ENCODE measurements at places on chromosomes 1 and 21.

GRCh38 chr1:67948151-67949080, 102.0 kb downstream of the DIRAS3 start:
- no peak for DNase-seq

GRCh38 chr1:31750858-31751510, 13.2 kb downstream of the ADGRB2 start:
- no peak for DNase-seq

DNA sequence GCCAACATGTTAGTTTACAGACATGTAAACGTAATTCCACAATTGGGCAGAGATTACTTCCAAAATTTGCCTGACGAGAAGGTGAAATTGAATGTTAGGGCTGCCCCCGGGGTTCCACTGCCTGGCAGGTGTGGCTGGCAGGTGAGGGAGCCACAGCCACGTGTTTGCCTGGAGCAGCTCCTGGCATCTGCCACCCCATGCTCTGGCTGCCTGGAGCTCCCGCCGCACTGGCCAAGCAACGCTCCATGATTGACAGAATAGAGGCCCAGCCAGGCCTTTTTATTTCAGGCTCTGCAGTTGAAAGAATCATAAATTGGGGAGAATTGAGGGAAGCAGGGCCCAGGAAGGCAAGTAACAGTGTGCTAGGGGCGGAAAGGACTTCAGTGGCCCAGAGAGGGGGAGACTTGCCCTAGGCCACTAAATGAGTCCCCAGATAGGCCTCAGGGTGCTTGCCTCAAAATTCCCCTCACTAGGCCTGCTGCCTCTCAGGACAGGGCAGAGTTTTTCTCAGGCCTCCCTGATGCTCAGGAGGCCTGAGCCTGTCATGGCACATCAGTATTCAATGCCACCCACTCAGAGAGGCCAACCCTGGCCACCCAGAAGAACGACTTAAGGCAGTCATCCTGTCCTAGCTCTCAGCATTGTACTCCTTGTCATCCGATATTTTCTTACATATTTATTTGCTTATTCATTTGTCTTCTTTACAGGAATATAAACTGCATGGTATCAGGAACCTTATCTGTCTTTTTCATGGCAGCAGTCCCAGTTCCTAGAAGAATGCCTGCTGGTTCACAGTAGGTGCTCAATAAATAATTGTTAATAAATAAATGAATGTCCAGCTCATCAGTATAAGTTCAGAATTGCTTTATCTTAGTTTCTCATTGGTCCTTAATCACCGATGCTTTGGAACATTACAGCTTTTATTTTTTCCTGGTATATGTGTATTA, 16.6 kb upstream of the S1PR1 start:
- peak; percentile 24 for DNase-seq

- DNase-seq, result no peak
These were observed 50.9 kb downstream of the LEPR start for GRCh38 chr1:65471213-65471833.

DNA sequence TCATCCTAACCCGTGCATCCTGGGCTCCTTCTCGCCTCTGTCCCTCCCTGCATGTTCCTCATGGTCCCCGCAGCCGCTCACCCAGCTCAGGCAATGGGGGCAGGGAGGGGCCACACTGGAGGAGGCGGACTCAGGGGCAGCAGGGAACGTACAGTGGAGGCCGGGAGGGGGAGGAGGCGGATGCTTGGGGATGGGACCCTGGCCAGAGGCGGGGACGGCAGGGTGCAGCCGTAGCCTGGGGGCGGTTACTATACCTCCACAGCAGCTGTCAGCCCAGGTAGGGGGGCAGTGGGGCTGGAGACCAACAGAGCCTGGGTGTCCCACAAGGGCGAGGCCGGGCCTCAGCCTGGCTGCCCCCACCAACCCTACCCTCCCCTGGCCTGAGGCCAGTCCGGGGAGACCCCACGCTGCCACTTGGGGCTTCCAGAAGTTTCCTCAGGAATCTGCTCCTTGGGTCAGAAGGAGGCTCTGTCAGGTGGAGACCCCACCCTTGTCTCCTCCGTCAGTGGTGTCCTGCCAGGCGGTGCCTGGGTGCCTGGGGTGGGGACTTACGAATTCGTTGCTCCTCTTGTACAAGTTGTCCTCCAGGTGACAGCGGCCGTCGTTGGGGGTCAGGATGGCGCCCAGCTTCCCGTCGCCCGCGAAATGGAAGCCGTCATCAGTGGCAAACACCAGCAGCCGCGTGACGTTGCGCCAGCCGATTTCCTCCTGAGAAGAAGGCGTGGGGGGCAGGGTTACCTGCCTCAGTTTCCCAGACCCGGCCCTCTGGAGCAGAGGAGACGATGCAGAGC, 20.7 kb downstream of the ITGB2 start:
- no peak for DNase-seq

- DNase-seq, result no peak
These were observed 138.3 kb downstream of the MAP3K21 start for GRCh38 chr1:233465745-233466343.

DNA sequence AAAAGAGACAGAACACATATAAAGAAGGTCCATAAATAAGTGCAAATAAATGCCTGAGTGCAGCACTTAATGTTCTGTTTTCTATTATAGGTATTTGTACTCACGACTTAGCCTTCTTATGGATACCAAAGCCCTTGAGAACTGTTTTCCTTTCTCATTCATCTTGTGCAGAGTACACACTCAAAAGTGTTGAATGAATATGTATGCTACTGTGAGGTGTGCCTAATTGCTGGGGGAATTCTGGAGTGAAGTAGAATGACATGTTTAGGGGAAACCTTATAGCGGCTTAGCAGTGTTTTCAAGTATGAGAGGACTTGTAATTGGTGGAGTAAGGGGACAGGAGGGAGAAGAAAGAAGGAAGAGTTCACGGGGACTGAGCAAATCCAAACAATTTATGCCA, 157.6 kb downstream of the CACNA1E start:
- DNase-seq, result no peak

GRCh38 chr1:20601129-20601825, 12.4 kb downstream of the CDA start:
- DNase-seq, result no peak

DNA sequence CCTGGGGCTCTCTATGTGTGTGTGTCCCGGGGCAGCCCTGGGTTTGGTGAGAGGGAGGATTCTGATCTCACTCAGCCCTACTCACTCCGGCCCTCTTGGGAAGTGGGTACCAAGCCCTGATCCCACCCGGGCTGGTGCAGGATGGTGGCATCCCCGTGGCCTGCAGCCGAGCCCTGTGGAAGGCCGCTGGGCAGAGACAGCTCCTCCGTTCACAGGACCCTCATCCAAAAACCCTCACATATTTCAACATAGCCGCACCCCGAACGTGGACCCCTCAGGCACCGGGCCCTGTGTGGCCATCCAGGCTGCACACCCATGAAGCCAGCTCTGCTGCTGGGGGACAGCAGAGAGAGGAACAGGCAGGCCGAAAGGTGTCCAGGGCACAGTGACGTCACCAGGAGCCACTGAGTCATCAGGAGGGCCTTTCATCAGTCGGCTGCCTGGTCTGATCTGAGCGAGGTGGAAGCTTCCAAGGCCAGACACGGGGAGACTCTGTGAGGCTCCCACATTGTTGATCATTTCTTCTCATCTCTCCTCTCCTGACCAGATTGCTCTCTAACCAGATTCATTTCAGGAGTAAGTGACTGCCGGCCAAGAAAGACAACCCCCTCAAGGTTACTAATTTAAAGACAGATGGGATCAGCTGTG, 16.2 kb upstream of the GPR157 start:
- DNase-seq, result no peak

GRCh38 chr1:235151033-235151432, 10.0 kb downstream of the RBM34 start:
- no peak for DNase-seq

- no peak for DNase-seq
These were observed 5.4 kb downstream of the MARCKSL1 start for GRCh38 chr1:32330558-32331151.

DNA sequence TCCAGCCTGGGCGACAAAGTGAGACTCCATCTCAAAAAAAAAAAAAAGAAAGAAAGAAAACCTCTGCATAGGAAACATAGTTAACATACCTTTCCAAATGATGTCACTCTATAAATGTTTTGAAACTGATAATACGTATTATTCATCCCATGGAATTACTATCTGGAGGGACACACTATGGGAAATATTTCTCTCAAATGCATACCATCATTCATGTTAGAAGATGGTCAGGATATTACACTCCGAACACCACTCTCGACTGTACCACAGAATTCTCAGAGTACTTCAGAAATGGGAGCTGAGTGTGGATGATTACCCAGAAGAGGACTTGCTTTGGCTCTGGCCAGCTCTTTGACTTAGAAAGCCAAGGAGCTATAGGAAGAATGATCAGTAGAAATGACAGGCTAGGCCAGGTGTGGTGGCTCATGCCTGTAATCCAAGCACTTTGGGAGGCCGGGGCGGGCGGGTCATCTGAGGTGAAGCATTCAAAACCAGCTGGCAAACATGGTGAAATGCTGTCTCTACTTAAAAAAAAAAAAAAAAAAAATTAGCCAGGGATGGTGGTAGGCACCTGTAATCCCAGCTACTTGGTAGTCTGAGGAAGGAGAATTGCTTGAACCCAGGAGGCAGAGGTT, 5.2 kb upstream of the LIN28A start:
- DNase-seq, result no peak

DNA sequence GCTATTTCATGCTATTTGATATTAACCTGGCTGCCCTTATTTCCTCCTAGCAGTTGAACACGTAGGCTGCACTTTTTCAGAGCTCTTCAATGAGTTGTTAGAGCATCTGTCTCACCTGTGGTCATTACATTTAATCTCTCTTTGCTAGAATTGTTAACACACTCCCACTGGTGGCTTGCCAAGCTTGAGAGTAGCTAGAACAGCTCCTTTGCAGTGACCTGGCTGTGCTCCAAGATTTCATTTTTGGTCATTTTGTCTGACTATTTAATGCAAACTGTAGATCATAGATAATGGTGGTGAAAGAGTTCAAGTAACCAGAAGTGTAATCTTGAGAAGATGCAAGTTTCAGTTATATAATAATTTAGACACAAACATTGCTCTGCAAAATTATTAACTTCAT, 105.6 kb downstream of the LRRC7 start:
- no peak for DNase-seq

GRCh38 chr21:45889256-45889655, 92.3 kb upstream of the COL6A1 start:
- no peak for DNase-seq

DNA sequence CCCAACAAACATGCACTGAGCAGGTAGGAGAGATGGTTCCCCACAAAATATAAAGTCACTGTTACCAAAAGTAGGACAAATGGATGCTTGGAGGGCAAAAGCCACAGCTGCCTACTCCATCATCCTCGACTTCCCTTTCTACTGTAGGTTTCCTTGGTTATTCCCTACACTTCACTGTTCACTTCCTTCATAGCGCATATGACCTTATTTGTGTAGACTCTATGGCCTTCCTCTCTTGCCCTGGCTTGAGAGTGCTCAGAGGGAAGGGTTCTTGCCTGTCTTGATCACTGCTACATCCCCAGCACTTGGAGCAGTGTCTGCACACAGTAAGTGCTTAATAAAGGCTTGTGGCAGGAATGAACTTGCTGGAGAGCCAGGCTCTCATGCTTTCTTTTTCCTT, 14.6 kb upstream of the TRNP1 start:
- no peak for DNase-seq

DNA sequence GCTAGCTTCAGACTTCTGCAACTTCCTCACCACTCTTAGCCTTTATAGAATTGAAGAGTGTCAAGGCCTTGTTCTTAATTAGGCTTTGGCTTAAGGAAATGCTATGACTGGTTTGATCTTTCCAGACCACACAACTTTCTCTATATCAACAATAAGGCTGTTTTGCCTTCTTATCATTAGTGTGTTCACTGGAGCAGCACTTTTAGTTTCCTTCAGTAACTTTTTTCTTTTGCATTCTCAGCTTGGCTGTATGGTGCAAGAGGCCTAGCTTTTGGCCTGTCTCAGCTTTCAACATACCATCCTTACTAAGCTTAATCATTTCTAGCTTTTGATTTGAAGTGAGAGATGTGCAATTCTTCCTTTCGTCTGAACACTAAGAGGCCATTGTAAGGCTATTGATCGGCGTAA, 8.6 kb downstream of the PRKACB start:
- no peak for DNase-seq

DNA sequence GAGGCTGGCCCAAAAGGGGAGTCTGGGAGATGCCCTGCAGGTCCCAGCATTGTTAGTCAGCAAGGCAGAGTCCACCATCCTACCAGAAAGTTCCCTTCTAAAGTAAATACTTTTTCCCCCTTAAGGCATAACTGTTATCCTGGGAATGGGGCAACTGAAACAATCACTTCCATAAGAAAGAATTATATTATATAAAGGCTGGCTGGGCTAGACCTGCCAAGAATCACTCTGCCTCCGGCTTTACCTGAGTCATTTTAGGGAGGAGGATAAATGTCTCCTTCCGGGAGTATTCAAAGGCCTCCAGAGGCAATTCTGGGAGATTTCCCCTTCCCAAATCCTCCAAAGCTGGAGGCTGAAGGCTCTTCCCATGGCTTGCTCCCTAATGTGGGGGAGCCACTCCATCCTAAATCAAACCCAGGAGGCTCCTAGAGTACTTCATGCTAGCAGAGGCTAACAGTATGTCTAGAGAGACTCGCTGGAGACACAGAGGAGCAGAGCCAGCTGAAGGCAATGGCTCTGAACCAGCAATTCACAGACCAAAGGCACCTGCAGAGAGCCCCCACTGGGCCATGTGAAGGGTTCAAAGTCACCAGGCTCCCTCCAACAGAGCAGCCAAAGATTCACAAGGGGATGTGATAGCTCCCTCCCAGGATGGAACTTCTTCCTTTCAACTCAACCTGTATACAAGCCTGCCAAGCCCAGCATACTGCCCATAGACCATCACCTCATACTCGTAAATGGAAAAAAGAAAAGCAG, 116.0 kb downstream of the ASTN1 start:
- DNase-seq, result no peak

GRCh38 chr1:41633764-41634163, 149.3 kb upstream of the EDN2 start:
- no peak for DNase-seq

DNA sequence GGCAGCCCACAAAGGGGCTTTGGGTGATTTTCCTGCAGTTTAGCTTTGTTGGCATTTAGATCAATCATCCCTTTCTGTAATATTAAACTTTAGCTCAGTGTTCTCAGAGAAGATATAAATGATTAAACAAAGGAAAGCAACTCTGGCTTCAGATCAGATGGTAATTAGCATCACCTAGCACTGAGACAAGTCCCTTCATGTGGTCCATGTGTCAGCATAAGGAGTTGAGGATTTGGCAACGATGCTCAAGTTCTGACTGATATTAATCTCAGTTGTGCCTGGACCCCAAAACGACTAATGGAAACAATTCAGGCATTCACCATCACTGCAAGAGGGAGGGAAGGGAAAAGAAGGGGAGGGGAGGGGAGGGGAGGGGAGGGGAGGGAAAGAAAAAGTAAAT, 60.4 kb downstream of the SEC16B start:
- no peak for DNase-seq

DNA sequence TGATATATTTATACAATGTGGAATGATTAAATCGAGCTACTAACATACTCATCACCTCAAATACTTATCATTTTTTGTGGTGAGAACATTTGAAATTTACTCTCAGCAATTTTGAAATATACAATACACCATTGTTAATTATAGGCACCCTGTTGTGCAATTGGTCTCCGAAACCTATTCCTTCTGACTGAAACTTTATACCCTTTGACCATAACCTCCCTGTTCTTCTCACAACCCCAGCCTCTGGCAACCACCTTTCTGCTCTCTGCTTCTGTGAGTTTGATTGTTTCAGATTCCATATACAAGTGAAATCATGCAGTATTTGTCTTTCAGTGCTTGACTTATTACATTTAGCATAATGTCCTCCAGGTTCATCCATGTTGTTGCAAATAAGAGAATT, 49.5 kb downstream of the SETD4 start:
- no peak for DNase-seq

- peak; percentile 81 for DNase-seq
These were observed 37.9 kb upstream of the CCDC27 start for GRCh38 chr1:3714284-3714741.

- no peak for DNase-seq
These were observed 215.3 kb upstream of the NFIA start for GRCh38 chr1:60866917-60867531.

All from anterior cingulate cortex (tissue), 58 donors.